ENCODE measurements at places on chromosomes 3 and 15.

DNA sequence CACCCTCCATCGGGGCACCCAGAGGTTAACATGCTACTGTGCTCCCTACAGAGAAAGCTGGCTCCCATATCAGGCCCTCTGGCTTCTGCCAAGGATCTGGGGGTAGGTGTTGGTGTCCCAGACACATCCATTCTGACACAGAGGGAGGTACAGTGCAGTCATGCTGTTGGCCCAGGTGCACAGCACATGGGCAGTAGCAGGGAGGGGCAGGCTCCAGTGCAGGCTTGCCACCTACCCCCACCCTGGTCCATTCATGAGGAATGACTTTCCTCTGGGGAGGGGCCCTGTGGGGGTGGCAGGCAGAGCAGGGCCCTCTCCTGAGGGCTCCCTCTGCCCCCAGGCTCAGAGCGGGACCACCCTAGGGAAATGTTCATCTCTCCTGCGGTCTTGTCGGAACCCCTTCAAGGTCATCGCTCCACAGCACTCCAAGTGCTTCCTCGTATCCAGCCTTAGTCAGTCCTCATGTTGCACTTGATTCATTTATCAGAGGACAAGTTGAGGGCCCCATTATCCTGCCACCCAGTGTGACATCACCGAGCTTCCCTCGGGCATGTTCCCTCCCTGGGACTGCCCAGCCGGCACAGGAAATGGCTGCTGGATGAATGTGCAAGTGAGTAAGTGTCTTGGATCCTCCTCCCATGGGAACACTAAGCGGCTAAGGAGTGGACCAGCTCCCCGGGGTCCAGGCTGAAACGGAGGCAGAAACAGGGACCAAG lies 10.0 kb downstream of the DUSP7 start:
- DNase-seq = no peak

DNA sequence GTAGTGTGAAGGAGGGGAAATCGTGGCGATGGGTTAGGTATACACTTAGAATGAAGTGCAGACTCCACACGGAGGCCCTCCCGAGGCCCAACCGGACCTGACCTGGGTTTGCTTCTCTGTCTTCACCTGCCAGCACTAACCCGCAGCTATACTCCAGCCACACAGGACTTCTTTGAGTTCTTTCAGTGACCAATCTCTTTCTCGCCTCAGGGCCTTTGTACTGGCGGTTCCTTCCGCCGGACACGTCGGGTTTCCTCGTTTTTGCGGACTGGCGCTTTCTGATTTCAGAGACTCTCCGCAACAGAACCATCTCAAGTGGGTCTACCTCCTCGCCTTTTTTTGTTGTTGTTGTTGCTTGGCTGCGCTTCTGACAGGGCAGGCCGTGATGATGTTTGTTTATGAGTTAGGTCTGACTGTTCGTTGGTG lies at the start of gene NEIL1:
Gene NEIL1, plus strand, starts transcription at position 244 of the 426 bp plus-strand sequence. CDS start 1,867 bp downstream, outside the sequence.
- no peak for DNase-seq

DNA sequence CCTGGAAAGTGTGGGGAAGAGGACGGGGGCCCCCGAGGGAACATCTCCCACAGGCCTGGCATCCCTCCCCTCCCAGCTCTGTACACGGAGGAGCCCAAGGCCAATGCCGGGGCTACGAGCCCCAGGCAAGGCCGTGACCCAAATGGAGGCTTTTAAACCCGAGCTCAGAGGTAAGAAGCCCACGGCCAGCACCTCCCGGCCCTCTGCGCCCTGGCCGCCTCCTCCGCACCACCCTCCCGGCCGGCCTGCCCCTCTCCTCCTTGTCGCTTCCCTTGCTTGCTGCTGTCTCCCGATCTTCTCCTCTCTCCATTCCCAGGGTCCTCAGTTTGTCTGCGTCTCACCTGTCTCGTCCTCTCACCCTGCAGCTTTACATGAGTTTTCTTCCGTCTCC lies 1.3 kb downstream of the MUC4 start:
- no peak for DNase-seq

GRCh38 chr15:60993008-60993407 lies 236.1 kb downstream of the RORA start:
- DNase-seq = no peak

GRCh38 chr3:83662381-83662960 lies 1296.3 kb upstream of the CADM2 start:
- no peak for DNase-seq

- no peak for DNase-seq
Measured at GRCh38 chr15:79837846-79838245, 59.0 kb downstream of the MTHFS start.

GRCh38 chr3:143478115-143478693 lies 358.6 kb downstream of the CHST2 start:
- no peak for DNase-seq

- no peak for DNase-seq
Measured at GRCh38 chr3:45994419-45995235, 997 bp downstream of the FYCO1 start.

GRCh38 chr3:128415200-128415772 lies 51.4 kb downstream of the DNAJB8 start:
- DNase-seq = no peak

GRCh38 chr3:195106418-195106906 lies 164.5 kb downstream of the XXYLT1 start:
- peak; percentile 51 for DNase-seq

- no peak for DNase-seq
Measured at GRCh38 chr3:56248021-56248420, 220.2 kb downstream of the ERC2 start.

GRCh38 chr15:82900511-82901060 lies 51.9 kb downstream of the HOMER2 start:
- DNase-seq = no peak

DNA sequence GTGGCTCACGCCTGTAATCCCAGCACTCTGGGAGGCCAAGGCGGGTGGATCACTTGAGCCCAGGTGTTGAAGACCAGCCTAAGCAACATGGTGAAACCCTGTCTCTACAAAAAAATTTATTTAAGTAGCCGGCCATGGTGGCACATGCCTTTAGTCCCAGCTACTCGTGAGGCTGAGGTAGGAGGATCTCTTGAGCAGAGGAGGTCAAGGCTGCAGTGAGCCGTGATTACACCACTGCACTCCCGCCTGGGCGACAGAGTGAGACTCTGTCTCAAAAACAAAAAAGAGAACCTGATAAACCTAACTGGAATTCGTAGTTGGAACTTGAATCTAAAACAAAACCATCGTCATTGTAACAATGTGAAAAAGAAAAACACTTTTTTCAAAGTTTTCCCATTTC lies 57.1 kb downstream of the TCAIM start:
- no peak for DNase-seq

DNA sequence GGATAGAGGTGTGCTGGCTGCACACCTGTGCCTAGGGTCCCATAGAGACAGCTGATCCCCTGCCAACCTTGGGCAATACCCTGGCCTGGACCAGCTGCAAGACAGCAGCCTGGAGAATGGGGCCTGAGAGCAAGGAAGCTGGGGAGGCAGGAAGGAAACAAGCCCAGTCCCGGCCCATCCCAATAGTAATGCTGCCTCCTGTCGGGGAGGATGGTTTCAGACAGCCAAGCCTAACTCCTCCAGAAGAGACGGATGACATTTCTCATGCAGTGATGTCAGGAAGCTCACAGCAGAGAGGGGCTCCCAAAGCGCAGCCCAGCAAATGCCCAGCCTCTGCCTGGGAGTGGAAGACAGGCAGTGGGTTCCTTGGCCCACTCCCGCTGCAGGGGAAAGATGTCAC lies 408.8 kb downstream of the OCA2 start:
- no peak for DNase-seq

DNA sequence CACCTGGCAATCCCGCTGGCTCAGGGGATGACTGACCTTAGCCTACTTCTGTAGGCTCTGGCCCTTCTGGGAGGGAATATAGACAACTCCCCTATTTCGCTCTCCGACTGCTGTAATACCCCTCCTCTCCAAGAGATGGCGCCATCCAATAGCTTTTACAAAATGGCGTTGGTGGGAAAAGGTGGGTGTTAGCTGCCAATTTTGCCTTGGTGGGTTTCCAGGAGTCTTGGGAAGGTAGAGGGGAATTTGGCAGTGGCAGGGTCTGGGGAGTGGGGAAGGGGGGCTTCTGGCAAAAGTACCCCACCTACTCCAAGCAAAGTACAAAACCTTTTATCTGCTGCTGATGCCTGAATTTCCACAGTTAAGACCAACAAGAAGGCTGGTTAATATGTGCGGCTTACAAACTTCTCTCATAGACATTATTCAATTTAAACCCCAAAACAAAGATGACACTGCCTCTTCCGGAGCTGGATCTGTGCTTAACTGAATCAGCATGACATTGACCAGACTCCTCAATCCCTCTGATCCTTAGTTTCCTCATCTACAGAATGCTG lies 62.1 kb downstream of the RASGRF1 start:
- DNase-seq = no peak

GRCh38 chr3:16653712-16654111 lies 48.5 kb upstream of the DAZL start:
- no peak for DNase-seq

DNA sequence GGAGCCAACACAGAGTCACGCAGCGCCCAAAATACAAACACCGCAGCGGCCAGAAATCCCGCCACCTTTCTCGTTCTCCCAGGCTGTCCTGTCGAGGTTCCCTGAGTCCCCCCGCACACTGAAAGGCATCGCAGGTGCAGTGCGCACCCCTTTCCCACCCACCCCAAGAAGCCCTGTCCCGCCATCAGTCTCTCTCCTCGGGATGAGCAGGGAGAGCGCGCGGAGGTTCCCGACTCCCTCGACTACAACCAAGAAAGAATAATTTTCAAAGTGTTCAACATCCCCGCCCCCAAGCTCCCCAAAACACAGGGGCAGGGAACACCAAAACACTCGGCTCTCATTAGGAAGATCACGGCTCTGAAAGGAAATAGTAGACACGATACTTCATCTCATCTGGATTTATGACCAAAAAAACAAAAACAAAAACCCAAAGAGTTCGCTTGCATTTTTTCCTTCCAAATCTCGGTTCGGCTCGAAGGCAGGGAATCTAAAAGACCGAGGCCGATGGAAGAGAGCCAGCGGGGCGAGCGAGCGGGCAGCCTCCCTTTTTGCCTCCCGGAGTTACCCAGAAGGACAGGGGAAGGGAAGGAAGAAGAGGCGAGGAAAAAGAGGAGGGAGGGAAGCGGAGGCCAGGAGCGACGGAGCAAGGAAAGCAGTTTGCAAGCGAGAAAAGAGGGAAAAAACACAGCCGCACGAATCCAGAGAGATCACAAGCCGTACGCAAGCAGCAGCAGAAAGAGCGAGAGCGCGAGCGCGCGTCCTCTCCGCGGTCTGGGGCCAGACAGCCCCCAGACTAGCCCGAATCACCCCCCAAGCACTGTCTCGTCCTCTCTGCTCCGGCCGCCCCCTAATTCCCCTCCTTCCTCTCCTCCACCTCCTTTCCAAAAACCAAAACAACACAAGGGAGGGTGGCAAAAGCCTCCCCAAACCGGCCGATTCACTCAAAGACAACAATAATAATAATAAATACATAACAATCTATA lies 808 bp downstream of the BCL6 start:
- DNase-seq = peak; percentile 32

- DNase-seq = no peak
Measured at GRCh38 chr15:34993412-34993811, 5.3 kb upstream of the ZNF770 start.

DNA sequence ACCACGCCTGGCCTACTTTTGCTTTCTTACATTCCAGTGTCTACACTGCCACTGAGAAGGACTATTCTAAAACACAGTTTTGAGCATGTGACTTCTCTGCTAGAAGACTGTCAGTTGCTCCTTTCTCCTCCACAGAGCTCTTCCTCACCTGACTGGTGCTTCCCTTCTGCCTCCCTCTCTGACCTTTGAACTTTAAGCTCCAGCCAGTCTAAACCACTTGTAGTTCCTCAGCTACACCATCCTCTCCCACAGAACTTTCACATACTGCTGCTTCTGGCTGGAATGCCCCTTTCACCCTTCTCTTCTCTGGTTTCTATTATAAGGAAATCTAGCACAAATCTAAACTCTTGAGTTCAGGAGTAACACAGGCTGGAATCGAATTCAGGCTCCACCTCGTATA lies 9.1 kb downstream of the NCEH1 start:
- DNase-seq = no peak

DNA sequence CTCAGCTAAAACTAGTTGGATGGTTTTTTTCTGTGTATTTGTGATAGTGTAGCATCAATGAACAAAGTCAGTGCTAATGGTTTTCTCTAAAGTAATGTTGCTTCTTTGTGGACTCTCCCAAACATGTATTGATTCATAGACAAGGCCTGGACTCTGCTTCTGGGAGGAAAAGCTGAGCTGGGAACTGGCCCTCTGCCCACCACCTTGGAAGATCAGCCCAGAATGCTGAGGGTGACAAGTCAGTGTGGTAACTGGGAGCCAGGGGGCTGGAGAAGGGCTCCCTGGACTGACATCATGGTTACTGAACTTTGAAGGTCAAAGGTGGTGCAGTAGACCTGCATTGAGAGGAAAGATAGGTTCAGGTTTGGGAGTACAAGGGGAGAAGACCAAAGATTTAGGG lies 3.0 kb downstream of the ARHGAP31 start:
- no peak for DNase-seq

DNA sequence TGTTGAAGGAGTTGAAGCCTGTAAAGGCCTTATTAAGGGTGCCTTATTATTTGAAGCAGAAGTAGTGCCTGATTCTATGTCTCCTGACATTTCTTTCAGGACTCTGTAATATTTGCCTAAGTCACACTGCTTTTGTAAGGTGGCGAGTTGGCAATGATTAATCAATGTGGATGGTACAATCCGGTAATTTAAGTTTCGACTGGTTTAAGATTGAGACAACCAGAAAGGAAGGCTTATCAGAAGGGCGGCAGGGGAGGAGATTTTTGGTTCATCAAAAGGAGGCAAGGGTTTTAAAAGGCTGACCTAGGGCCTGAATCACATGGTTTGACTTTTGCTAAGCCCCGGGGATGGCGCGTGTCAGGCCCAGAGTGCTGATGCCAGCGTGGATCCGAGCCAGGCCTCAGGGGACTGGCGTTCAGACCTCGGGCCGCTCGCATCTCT lies 830 bp upstream of the RNF13 start:
- DNase-seq = no peak
